CD4-positive, alpha-beta T cell treated with Interferon gamma for 1 hour (primary cell): ENCODE measurements at places on chromosomes 3 and 15.

DNA sequence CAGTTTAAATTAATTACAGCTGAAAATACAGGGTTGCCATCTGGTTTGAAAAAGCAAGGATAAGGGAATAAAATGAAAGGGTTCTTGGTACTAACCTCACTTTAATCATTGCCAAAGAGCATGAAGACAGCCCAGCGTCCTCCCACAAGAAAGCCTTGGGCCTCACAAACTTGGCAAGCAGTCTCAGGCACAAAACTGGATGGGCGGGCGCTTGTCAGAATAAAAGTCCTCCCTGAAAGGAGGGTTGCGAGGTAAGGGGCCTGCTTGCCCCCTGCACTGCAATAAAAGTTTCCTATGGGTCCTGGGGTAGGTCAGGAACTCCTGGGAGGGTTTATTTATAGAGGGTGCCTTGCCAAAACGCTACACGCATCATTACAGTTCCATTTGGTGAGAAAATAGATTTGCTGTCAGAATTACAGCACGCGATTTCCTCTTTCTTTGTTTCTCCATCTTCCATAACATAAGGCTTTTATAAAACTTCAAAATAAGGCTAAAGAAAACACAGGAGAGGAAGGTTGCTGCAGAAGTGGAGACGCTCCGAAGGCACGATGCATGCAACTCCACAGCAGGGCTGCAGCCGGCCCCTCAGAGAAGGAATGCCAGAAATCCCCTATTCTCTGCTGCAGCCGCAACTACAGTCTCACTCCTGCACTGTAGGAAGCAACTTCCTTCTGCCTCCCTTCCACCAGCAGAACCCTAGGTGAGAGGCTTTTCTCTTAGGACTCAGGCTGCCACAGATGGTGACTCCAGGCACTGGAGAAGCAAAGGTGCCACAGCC is 61.3 kb downstream of the VGLL4 start:
- DNase-seq, result no peak

DNA sequence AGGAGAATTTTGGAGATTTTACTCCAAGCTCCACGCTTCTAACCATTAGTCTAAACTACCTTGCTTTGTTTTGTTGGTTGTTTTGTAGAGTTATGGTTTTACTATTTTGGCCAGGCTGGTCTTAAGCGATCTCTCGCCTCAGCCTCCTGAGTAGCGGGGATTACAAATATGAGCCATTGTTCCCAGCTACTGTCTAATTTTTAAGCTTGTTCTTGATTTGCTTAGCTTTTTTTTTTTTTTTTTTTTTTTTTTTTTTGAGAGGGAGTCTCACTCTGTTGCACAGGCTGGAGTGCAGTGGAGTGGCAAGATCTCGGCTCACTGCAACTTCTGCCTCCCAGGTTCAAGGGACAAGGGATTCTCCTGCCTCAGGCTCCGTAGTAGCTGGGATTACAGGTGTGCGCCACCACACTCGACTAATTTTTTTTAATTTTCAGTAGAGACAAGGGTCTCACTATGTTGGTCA is 28.5 kb downstream of the EFCAB12 start:
- no peak for DNase-seq

- no peak for DNase-seq
Measured at GRCh38 chr3:182136008-182136910, 424.5 kb downstream of the SOX2 start.

DNA sequence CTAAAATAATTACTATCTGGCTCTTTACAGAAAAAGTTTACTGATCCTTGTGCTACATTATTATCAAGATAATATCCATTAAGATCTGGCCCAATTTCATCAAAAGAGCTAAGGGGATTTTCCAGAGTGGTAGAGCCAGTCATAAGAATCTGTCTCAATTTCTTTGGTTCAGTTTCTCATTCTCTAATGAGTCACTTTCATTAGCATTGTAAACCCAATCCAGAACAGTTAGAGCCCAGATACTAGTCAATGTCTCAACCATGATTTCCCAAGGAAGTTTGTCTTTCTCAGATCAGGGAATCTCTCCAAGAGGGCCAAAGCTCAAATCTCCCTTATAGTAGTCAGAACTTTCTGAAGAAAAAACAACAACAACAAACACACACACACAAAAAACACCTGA is 131.1 kb upstream of the PPP2R3A start:
- DNase-seq, result no peak

GRCh38 chr3:44309500-44309899 is 29.1 kb upstream of the TCAIM start:
- DNase-seq, result no peak

DNA sequence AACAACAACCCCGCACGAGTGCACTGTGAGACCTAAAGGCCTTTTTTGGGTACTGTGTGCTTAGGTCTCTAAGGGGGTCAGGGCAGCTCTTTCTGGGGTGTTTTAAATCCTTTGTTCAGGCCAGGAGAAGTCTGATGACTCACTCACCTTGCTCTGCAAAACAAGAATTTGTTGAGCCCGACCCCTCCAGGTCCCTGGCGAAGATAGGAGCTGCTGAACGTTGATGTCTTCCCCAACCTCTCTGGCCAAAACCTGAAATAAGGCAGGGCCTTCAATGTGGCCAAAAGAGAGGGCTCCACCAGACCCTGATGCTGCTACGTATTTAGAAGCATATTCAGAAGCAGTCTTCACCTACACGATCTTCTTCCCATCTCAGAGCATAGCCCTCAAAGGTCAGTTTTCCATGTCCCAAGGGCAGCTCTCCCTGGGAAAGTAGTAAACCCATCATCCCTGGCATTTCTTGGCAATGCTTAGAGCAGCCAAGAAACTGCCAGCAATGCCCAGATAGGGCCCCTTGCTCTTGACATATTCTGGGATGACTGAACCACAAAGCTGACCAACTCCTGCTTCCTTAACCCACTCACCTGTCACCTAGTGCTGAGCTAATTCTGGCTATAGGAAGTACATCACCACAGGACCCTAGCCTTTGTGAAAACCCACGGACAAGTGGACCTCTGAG is 27.1 kb downstream of the CCDC13 start:
- no peak for DNase-seq

DNA sequence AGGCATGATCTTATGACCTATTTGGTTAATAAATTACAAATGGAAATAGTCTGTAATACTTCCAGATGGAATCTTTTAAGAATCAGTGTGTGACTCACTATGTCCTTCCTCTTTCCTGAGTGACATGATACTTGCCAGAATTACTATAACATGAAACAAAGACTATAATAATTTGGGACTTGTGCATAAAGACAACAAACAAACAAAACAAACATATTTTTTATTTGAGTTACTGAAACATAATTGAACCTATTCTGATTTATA is 1268.1 kb downstream of the OTOL1 start:
- DNase-seq, result no peak

DNA sequence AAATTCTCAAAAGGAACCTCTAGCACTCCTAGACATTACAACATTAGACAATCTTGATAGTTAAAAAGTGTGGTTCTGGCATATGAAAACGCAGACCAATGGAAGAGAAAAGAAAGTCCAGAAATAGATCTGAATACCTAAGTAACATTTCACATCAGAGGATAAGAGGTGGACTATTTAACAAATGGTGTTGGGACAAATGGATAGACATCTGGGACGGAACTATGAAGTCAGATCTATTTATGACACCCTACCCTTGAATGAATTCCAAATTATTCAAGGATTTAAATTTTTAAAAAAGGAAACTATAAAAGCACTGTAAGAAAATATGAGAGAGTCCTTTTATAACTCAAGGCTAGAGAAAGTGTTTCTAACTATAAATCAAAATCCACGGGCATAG is 111.3 kb downstream of the SCN11A start:
- DNase-seq, result no peak

- no peak for DNase-seq
Measured at GRCh38 chr15:70717237-70717793, 46.0 kb downstream of the UACA start.

DNA sequence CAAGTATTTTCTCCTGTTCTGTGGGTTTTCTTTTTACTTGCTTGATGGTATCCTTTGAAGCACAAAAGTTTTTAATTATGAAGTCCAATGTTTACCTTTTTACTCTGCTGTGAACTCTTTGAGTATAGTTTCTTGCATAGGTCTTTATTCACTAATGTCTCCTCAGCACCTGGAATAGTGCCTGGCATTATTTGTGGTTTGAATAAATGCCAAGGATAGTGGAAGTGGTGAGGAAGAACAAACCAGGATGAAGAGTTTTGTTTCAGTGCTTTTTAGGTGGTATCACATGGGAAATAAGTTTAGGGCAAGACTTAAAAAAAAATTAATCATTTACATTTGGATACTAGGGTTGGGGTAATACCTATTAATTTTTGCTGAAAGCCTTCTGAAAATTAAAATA is 25.7 kb downstream of the GPD1L start:
- no peak for DNase-seq
